ENCODE measurements at places on chromosomes 5 and 9.

- DNase-seq, result no peak
These were observed 19.6 kb upstream of the TNC start for GRCh38 chr9:115137526-115137925.

DNA sequence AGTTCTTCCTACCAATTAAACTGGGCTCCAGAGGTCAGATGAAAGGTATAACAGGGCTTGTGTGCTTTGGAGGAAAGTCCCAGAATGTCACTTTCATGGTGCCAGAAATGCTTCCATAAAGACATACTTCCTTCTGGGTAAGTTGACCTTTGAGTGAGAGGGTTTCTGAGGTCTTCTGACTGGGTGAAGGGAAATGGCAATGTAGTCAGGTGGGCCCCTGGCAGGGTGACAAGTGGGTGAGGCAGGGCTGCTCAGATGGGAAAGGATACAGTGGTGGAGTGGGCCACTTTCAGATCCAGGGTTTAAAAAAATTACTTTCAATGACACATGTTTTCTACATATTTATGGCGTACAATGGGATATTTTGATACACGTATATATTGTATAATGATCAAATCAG is 136.5 kb upstream of the PITX1 start:
- DNase-seq, result no peak

- peak; percentile 91 for DNase-seq
These were observed 22.8 kb downstream of the SARDH start for GRCh38 chr9:133715295-133715865.

DNA sequence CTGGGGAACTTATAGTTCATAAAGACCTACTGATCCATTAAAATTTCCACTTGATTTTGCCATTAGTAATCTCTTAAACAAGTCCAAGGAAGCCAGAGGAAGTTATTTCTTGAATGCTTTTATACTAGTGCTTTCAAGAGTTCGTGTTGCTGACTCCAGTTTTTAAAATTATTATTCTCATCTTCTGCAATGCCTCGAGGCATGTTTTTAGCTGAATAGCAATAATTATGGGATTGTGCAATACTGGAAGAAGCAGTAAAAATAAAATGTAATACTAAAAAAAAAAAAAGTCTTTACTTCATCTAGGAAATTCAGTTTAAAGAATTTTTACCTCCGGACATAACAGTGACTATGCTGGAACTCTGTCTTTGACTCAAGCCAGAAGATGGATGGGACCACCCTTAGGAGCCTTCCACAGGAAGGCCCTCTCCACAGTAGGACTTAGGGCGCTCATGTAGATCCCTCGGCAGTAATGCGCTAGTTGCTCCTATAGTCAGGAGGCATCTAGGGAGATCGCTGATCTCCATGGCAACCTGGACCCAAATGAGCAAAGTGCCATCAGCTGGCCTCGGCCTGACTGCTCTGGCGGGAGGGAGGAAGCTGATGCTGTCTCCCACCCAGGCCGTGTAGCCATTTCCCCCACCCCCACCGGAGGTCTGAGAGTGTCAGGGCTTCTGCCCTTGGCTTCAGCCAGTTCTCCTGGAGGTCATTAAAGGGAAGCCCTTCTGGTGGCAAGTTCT is 56.7 kb downstream of the DAPK1 start:
- DNase-seq, result no peak

GRCh38 chr9:130156672-130157071 is 15.5 kb upstream of the NCS1 start:
- no peak for DNase-seq

GRCh38 chr9:9522406-9522805 is 1090.4 kb downstream of the PTPRD start:
- no peak for DNase-seq

- no peak for DNase-seq
These were observed 1849.2 kb upstream of the C9orf72 start for GRCh38 chr9:29422438-29422837.

DNA sequence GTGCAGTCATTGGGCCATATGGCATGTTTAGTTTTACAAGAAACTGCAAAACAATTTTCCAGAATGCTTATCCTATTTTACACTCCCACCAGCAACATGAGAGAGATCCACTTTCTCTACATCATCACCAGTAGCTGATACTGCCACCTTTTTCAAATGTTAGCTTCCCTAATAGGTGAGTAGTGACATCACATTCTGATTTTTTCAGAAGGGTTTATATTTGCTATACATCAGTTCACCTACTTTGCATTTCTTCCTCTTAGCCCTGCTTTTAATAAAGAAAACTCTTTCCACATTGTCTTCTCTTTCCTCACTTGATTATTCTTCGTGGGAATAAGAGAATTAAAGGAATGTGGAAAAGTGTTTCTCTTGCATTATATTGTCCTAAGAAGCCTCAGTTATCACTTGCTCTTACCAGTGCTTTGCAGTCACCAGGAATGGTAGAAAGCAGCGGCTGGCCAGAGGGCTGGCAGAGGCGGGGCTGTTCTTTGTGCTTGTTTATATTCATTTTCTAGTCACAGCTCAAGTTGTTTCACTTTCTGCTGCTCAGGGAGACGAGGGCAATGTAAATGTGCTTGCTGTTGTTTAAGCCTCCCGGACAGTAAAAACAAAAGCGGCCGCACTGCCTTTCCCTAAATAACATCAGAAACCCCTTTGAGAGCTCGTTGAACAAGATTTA is 164.8 kb downstream of the HSD17B3 start:
- DNase-seq, result peak; percentile 23

DNA sequence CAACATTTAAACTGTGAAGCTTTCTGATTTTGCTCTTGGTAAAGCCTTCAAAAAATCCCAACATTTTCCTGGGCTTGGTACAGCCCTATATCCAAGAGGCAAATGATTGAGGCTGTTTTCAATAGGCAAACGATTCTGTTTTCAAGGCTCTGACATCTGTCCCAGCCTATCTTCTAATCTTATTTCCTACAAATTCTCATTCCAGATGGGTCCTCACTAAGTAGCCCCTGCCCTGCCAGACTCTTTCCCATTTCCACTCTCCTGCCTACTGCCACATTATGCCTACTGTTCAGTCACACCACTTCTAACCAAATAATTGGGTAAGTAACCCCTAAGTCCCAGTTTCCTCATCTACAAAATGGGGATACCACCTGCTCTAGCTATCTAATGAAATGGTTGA is 3.5 kb downstream of the GBA2 start:
- no peak for DNase-seq

GRCh38 chr5:56323505-56323904 is 90.4 kb upstream of the ANKRD55 start:
- DNase-seq, result peak; percentile 81

- no peak for DNase-seq
These were observed 186.2 kb downstream of the GABBR2 start for GRCh38 chr9:98522487-98522886.

DNA sequence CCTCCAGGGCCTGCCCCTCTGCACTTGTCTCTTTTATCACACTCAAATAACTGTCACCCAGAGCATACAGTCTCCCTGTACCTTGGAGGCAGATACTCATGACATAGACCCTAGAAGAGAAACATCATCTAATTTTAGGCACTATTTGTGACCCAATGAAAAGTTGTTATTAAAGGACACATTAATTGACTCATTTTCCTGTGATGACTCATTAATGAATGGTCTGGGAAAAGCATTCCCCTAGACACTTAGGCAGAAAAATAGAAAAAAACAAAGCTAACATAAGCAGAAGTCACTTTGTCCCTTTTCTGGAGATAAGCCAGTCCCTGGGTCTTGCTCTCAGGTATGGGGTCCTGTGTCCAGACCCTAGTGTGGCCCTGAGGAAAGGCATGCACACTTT is 15.0 kb downstream of the TRPC7 start:
- no peak for DNase-seq

DNA sequence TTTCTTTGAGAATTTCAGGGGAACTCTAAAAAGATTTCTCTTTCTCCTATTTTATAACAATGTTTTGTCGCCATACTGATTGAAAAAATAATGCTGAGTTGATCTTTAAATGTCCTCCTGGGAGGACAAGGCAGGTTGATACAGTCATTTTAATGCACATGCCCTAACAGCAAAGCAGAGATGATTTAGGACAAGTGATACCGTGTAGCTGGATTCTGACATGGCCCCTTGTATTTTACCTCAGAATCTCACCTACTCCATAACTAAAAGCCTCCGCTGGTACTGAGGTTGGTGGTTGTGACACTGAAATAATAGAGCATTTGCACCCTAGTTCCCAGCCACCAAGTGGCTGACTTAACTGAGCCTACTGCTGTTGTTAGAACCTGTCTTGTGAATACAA is 811 bp upstream of the LRRTM2 start:
- DNase-seq, result no peak

DNA sequence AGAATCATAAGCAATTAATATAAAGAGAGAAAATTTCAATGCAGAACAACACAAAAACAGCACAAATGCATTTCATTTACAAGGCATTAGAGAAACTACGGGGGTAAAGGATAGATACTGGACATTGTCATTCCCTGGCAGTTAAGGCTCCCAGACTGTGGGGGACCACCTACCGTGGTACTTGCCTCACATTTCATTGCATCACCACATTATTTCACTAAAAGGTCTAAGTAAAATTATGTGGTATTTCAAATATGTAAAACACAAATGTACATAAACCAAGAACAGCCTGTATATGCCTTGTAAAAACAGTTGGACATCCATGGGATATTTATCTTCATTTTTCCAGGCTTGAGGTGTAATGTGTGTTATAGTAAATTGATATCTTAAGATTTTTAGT is 571.2 kb upstream of the ZNF462 start:
- no peak for DNase-seq

DNA sequence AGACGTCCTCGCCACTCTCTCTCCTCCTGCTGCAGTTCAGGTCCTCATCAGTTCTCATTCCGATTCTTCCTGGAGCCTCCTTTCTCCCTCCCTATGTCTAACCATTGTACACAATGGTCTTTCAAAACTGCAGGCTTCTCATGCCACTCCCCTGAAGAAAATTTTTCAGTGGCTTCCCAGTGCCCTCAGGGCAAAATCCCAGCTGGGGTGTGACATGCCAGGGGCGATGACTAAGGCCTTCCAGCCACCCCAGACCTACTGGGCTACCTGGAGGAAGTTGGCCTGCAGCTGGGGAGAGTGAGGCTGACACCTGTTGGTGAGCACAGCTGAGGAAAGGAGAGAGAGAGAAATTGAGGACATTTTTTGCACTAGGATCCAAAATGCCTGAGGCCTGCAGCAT is 65.2 kb downstream of the SREK1 start:
- peak; percentile 37 for DNase-seq

GRCh38 chr5:67234671-67235176 is 38.1 kb upstream of the CD180 start:
- DNase-seq, result peak; percentile 91
